Stimulated activated CD8-positive, alpha-beta memory T cell treated with anti-CD3 and anti-CD28 coated beads, Interleukin-4, amount 100 ng/mL, for 1 hour (primary cell): ENCODE measurements at places on chromosomes 3 and 15.

GRCh38 chr15:59649603-59650002 is 7.7 kb downstream of the GTF2A2 start:
- no peak for DNase-seq

GRCh38 chr3:71087143-71088018 is 496.1 kb downstream of the FOXP1 start:
- no peak for DNase-seq

GRCh38 chr3:142019794-142020320 is 129.5 kb downstream of the TFDP2 start:
- DNase-seq, result no peak

DNA sequence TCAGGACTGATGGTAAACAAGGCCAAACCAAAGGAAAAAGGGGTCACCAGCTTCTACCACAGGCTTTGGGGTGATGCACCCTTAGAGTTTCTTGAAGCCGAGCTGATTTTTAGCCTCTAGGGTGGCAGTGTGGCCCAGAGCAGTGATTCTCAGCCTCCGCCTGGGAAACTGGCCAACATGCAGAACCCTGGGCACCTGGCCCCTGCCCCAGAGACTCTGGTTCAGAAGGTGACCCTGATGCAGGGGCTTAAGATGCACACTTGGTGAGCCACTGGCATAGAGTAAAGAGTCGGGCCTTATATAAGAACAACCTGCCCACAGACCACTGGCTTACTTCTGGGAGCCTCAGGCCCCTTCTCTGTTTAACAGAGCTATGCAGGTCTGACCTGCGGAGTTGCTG is 44.5 kb downstream of the SYNM start:
- no peak for DNase-seq

DNA sequence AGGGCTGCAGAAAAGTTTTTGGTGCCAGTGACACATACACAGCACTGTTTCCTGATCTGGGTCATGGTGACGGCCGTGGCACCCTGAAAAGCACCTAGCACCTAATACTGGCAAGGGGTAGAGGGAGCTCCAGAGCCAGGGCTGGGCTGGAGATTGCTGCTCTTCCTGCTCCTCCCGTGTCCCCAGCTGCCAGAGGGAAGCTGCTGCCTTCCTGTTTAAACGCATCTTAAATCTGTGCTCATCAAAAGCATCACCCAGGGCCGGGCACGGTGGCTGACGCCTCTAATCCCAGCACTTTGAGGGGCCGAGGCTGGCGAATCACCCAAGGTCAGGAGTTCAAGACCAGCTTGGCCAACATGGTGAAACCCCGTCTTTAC is 156.7 kb upstream of the MEF2A start:
- no peak for DNase-seq

DNA sequence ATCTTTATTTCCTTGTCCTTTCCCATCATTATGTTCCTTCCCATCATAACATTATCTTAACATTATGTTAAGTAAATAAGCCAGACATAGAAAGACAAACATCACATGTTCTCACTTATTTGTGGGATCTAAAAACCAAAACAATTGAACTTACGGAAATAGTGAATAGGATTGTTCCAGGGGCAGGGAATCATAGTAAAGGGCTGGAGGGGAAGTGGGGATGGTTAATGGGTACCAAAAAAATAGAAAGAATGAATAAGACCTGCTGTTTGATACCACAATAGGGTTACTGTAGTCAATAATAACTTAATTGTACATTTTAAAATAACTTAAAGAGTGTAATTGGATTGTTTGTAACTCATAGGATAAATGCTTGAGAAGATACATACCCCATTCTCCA is 36.7 kb upstream of the MBNL1 start:
- DNase-seq, result no peak

DNA sequence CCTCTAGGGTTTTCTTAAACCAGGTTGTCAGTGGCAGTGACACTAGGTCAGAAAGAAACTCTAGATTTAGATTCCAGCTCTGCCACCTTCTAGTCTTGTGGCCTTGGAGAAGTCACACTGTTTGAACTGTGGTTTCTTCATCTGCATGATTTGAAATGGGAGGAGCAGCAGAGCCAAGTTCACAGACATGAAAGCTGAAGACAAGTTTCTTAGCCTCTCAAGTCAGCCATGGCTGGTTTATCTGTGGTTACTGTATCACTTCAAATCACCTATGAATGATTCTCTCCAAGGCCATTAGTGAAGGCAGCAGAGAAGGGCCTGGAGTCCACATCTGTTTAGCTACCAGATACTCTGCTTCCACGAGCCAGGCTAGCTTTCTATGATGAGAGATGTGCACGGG is 15.6 kb downstream of the CLEC3B start:
- DNase-seq, result no peak

GRCh38 chr15:81478354-81478753 is 104.3 kb upstream of the TMC3 start:
- no peak for DNase-seq

- no peak for DNase-seq
These were observed 19.2 kb downstream of the CDIN1 start for GRCh38 chr15:36598529-36599177.

- no peak for DNase-seq
These were observed 39.8 kb downstream of the THRB start for GRCh38 chr3:24454856-24455255.

GRCh38 chr3:9716801-9717555 is 13.3 kb downstream of the CPNE9 start:
- DNase-seq, result no peak

DNA sequence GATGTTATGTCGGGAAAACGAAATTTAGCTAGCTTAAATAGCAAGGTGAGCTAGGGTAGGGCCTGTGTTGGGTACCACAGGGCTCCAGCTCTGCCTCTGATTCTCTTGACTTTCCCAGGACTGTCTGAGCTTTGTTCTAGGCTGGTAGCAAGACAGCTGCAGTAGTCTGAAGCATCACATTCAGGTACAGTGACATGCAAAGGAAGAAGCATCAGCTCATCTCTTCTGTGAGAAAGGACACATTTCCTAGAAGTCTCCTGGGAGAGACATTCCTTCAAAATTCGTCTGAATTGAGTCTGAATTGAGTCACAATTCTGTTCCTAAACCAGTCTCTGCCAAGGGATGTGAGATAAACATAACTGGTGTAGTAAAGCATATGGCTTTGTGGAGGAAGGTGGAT is 8.5 kb upstream of the UBXN7 start:
- no peak for DNase-seq

DNA sequence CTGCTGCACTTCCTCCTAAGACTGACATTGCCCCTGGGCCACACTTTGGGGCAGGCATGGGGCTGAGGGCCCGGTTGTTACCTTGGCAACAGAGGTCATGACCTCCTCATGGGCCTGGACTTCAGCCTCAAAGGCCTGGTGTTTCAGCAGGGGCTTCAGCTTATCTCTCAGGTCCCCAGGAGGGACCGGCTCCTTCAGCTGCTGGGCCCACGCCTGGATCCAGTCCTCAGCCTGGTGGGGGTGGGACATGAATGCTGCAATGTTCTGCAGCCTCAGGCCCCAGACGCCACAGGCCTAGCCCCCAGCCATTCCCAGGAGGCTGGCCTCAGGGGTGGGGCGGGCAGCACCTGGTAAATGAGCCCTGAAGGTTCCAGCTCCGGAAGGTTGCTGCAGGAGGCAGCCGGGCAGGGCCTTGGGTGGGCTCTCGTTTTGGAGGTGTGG is 27.6 kb downstream of the SPTBN5 start:
- no peak for DNase-seq

GRCh38 chr3:146803745-146804144 is 198.6 kb upstream of the PLSCR5 start:
- DNase-seq, result no peak

GRCh38 chr3:177569875-177570657 is 372.8 kb upstream of the TBL1XR1 start:
- no peak for DNase-seq

DNA sequence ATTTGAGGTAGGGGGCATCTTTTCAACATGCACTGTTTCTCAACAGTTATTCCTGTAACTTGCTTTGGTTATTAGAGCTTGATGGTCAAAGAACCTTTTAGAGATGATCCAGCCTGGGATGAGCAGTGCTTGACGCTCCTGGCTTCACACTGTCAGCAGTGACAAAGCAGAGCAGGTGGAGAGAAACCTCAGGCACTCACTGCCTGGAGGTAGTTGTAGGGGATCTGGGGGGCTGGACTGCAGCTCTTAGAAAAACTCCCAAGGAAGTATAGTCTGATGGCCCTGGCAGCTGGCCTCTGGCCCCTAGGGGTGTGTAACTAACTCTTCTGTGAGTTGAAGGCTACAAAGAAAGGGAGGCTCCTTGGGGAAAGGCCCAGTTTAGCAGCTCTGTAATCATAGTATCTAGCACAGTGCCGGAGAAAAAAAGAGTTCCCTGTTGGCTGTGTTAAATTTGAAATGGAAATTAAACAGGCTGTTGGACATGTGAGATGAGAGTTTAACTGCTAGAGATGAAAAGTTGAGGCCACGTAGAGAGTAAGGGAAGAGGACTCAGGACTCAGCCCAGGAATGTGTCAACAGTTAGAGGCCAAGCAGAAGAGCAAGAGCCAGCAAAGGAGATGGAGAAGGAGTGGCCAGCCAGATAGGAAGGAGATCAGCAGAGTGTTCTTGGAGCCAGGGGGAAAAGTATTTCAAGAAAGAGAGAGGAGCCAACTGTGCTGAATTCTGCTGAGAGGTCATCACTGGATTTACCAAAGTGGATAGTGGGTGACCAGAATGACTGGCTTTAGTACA is 14.2 kb downstream of the OXNAD1 start:
- DNase-seq, result no peak

DNA sequence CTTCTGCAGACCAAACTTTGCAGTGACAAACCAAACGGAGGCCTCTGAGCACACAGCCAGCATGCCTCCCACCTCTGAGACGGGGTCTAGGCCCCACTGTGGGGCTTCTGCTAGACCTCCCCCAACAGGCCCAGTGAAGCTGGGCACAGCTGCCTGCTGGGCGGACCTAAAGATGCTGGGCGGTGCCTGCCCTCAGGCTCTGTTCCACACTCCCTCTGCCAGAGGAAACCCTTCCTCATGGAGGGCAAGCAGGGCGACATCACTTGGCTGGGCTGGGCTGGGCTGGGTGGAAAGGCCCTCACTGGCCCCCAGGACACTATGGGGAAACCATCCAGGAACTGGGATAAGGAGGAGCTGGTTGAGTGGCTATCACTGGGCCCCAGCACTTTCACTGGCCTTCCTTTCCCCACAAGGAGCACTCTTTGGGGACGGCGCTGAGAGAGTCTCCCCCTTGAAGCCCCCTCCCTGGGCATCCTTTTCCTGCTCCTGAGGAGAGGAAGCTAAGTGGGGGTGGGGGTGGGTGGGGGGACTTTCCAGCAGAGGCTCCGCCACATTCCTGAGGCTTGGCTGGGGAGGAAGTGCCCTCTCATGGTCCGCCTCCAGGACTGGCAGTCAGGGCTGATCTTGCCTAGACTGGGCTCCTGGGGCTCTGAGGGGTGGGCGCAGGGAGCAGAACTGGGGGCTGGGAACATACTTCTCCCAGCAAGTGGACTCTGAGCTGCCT is 98.1 kb upstream of the HACD2 start:
- DNase-seq, result no peak

GRCh38 chr3:123880998-123881561 is 3.1 kb downstream of the MYLK start:
- DNase-seq, result no peak
